ENCODE measurements at places on chromosomes 6 and 20.

- no peak for DNase-seq
Observed at GRCh38 chr20:47143657-47144056, 212.8 kb downstream of the ZMYND8 start.

- no peak for DNase-seq
Observed at GRCh38 chr6:109714166-109714565, 23.1 kb downstream of the FIG4 start.

DNA sequence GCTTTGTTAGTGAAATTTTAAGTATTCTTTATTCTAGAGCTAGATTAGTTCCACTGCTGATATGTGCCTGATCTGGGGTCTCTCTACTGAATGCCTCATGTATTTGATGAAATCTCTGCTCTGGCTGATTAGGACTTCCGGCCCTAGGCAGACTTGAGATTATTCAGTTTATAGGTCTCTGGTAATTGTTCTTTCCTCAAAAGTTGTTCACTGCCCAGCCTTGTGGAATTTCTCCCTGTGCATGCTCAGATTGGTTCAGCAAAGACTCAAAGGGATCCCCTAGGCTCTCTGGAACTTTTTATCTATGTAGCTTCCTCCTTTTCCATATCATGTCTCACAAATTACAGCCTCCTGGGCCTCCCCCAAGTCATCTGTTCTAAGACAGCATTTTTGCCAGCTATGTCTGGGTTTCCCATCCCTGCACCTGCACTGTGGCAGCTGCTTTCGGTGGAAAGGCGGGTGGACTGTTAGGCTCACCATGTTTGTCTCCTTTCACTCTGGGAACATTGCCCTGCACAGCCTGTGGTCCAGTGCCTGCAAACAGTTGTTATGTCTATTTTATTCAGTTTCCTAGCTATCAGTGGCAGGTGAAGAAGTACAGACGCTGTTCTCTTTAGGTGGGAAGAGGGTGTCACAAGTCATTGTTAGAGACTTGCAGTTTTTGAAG, 73.7 kb downstream of the RPP40 start:
- no peak for DNase-seq

DNA sequence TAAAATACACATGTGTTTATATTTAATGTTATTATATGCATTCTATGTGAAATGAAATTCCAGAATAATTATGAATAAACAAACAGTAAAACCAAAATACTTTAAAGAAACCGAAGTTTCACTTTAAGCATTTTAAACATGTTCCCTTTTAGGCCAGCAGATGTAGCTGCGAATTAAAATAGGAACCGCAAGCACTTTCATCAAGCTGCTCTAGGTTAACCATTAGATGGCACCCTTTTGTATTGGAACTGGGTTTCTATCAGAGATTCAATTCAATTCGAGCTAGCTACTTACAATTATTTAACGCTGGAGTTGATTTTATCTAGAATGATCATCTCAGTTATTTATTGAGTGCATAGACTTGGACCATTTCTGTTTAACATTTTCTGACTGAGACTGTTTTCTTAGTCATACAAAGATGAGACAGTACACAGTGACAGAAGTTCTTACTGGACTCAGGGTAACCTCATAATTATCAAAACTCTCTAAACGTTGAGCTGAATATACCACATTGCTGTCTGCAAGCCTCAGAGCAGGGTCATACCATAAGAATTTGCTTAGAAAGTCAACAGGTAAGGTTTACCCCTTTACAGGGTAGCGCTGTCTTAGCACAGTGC, 8.5 kb downstream of the TMEM242 start:
- DNase-seq: no peak

- DNase-seq: no peak
Observed at GRCh38 chr6:169960521-169960885, 209.1 kb downstream of the ERMARD start.

DNA sequence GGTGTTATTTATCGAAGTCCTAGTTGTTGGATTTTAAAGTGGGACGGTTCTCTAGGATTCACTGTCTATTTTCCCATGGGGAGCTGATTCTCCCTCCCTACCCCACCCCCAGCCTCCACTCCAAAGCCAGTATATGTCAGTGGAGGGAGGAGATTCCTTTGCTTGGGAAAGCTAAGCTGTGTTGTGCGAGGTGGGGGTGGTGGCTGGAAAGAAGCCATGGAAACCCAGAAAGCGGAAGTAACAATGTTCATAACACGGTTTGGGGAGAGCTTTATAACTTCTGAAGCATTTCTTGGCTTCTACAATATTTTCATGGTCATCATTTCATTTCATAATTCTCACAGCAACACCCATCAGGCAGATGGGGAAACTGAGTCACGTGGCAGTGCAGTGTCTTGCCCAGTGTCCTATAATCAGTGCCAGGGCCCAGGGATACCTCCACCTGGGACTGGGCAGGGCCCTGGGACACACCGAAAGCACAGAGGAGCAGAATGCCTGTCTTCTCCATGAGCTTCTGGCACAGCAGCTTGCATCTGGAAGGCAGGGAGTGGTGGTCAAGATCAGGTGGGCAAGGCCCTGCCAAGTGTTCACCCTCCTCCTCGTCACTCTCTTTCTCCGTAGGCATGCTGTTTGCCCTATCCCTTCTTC, 4.5 kb downstream of the SUN5 start:
- DNase-seq: no peak

- DNase-seq: no peak
Observed at GRCh38 chr6:20574355-20574754, 40.1 kb downstream of the CDKAL1 start.

- no peak for DNase-seq
Observed at GRCh38 chr6:159633196-159633595, 59.8 kb downstream of the SOD2 start.
